ENCODE measurements at places on chromosomes 6 and 20.

- no peak for DNase-seq
Observed at GRCh38 chr6:30160785-30161531, at the start of gene TRIM10. TSS of gene TRIM10 (minus strand) at chr6:30161211. CDS start at chr6:30160858, 353 bp downstream.

DNA sequence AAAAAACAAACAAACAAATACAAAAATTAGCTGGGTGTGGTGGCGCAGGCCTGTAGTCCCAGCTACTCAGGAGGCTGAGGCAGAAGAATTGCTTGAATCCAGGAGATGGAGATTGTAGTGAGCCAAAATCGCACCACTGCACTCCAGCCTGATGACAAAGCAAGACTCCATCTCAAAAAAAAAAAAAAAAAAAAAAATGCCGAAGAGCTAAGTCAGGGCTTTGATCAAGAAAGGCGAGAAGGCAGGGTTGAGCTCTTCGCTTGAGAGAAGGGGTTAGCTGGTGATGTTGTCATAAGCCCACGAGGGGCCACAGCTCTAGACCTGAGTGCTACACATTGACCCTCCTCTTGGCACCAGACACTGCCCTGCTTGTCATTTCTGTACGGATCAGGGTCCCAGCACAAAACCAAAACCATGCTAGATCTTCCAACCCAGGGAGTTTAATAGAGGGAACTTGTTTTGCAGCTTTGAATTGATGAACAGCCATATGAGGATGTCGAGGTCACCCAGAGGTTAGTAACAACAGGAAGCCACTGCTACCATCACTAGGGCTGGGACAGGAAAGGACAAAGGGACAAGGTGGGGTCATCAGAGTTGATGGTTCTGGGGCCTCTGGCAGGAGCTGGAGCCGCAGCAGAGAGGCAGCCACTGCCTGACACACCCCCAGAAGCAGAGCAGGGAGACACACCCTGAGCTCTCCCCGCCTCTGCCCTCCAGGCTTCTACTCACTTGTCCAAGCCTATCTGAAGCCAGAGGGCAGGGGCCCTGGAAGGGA is 122.7 kb downstream of the SNX5 start:
- no peak for DNase-seq

GRCh38 chr6:28922004-28922820 is 1.6 kb downstream of the TRIM27 start:
- DNase-seq = peak; percentile 36

DNA sequence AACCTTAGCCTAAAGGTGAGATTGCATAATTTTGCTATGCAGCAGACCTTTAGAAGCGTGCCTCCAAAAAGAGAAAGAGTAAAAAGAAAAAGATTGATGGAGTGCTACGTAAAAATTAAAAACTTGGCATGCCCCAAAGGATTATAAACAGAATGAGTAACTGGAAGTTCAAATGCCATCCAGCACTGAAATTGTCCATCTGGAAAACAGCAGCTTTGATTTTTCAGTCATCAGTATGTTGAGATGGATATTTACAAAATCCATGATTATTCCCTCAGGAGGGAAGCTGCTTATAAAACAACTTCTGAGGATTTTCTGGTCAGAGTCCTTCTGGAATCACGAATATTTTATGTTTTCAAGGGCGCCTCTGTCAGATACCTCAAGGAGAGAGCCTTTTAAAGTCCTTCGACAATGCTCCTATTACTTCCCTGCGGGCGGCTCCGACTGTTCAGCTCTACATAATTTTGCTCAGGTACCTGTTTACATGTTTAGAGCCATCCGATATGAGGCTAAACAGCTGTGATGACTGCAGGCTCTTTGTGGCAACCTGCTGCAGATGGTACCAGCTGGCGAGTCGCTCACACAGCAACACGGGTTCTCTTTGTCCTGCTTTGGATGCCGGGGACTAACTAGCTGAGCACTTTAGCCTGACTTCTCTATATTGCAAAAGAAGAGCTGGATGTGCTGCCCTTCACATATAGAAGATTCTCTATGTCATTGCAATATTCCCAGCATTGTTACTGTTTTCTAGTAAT is 83.3 kb downstream of the RCAN2 start:
- DNase-seq = peak; percentile 92

DNA sequence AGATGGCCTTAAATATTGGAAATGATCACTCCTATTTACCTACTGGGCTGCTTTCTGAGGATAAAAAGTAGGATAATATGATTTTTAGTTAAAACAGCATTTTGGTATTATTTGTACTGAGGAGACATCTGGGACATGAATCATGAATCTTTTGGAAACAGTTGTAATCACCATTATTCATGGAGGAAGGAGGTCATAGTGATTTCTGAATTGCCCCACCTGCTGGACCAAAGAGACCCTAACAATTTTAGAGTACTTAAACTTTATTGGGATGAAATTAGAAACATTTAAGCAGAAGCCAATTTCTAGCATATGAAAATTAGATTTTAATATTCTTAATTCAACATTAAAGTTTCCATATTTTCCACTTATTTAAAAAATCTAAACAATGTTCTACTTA is 108.4 kb upstream of the SIM1 start:
- DNase-seq = peak; percentile 63

- DNase-seq = peak; percentile 60
Observed at GRCh38 chr6:84065693-84066290, 32.2 kb downstream of the MRAP2 start.

DNA sequence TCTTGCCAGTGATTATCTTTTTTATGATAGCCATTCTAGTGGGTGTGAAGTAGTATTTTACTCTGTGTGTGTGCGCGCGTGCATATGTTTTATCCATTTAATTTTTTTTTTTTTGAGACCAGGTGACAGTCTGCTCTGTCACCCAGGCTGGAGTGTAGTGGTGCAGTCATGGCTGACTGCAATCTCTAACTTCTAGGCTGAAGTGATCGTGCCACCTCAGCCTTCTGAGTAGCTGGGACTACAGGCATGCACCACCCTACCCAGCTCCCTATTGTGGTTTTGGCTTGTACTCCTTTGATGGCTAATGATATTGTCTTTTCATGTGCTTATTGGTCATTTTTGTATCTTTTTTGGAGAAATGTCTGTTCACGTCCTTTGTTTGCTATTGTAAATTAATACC is 33.3 kb downstream of the ITCH start:
- DNase-seq = no peak

- DNase-seq = peak; percentile 38
Observed at GRCh38 chr6:106727480-106728149, 98.2 kb downstream of the QRSL1 start.

- DNase-seq = peak; percentile 80
Observed at GRCh38 chr6:43900560-43900915, 130.5 kb downstream of the VEGFA start.

DNA sequence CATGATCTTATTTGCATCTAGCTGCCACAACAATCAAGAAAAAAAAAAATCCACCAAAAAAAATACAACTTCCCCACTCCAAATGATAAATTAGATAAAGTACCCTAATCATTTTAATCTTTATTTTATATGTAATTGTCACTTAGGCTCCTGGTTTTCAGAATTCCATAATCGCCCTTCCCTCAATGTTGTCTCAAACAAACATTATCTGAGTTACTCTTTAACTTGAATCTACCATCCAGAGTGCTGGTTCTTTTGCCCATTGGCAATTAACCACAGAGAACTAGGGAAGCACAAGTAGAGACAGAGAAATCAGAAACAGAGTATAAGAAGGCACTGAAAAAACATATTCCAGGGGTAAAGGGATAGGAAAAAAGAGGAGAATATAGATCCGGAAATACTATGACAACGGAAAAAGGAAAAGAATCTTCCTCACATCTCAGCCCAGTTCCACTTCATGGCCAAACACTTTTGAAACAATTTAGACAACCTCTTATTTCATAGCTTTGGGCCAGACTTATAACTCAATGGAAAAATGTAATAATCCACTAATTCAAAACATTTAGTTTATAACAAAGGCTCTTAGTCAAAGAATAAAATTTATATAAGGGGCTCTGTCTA is 861 bp upstream of the NHSL1 start:
- peak; percentile 27 for DNase-seq

DNA sequence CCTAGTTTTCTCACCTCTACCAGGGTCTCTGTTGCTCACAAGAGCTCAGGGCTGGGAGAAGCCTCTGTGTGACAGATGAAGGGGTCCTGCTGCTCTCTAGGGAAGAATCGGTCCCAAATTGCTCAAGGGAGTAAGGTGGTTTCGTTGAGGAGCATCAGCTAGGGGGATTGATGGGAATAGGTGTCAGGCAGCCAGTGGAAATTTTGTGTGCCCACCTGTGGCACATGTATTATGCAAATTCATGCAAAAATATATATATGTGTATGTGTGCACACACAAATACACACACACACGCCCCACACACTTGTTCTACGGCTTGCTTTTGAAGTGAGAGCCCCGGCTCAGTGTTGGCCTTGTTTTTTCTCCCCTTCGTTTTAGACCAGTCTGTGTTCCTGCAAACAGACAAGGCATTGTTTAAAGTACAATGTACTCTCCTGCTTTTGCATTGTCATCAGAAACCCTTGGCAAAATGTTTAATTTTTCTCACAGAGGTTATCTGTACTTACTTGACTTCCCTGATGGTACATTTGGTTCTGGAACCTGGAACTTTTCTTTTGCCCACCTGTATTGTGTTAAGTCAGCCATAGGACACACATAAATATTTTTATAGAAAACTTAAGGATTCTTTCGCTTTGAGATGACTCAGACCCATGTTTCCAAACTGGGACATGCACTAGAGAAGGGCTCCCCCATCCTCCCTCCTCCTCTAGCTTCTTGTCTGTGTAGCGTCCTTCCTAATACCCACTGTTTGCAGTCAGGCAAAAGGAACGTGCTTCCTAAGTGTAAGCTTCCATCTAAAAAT is 26.7 kb downstream of the FOXO3 start:
- no peak for DNase-seq

- no peak for DNase-seq
Observed at GRCh38 chr20:25024171-25024570, 31.6 kb upstream of the APMAP start.

- no peak for DNase-seq
Observed at GRCh38 chr6:149323925-149324324, 6.4 kb downstream of the TAB2 start.

- DNase-seq = no peak
Observed at GRCh38 chr6:154298297-154298696, 58.3 kb downstream of the IPCEF1 start.

DNA sequence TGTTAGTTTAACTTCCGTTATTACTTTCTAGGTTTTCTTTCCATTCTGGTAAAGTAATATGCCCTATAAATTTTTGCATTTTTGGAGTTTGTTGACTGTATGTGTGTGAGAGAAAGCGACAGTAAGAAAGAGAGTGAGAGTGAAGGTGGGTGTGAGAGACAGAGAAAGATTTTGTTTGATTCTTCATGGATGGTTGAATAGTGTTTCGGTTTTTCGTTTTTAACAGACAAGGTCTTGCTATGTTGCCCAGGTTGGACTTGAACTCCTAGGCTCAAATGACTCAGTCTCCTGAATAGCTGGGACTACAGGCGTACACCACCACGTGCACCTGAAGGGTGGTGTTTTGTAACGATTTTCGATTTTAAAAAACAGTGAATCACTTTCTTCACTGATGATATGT is 329.1 kb upstream of the RUNX2 start:
- no peak for DNase-seq

DNA sequence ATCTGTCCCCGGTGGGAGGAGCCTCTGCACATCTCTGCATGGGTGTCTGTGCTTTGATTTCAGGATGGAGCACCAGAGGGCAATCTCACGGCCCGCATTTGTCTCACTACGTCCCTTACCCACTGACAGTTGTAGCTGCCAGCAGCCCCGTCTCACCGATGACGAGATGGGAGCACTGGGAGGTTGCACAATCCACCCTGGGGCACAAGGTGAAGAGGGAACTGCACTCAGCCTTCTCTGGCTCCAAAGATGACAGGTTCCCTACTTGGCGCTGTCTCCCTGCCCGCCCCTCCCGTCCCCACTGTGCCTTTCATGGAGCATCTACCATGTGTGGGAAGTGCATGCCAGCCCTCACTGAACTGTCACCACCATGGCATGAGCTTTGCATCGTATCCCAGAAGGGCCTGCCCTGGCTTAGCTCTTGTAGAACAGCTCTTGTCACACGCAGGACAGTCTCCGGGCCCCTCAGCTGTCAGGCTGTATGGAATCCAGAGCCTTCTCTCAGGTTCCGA is 99.9 kb upstream of the PMEPA1 start:
- no peak for DNase-seq

DNA sequence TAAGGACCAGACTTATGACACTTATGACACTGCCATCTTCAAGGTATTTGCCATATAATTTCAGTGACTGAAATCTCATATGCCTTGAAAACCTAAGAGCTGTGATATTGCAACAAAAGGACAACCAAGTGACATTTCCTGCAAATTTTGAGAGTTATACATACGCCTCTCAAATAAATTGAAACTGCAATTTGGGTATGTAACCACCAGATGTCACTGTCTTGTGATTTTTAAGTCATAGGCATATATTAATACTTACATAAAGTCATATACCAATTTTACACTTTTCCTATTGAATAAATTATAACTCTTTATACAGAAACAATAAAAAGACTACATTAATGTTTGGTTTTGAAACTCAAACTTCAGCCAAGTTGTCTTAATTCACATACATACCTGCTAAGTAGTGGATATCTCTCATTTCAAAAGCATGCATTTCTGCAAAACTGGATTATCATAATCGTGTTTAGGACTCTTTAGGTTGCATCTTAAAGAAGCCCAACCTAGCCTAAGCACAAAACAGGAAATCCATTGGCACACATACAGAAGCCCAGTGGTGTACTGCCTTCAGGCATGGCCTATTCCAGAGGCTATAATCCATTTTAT is 180.2 kb downstream of the PACRG start:
- DNase-seq = peak; percentile 8

GRCh38 chr20:45823949-45824835 is 2.9 kb downstream of the TNNC2 start:
- DNase-seq = peak; percentile 18

DNA sequence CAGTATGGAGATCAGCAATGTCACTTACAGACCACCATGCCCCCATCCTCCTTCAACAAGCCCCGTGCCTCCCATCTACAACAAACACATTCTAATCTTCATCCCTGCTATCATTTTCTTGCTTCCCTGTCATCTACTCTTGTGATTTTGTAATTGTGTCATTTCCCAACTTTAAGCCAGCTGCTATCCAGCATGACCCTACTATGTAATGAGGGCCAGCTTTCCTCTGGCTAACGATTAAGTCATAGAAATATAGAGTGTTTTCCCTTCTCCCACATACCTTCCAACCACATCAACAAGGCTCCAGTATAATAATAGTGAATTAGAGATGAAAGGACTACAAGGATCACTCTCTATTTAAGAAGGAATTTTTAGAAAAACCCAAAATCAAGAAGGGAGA is 607.0 kb downstream of the TENT5A start:
- no peak for DNase-seq

DNA sequence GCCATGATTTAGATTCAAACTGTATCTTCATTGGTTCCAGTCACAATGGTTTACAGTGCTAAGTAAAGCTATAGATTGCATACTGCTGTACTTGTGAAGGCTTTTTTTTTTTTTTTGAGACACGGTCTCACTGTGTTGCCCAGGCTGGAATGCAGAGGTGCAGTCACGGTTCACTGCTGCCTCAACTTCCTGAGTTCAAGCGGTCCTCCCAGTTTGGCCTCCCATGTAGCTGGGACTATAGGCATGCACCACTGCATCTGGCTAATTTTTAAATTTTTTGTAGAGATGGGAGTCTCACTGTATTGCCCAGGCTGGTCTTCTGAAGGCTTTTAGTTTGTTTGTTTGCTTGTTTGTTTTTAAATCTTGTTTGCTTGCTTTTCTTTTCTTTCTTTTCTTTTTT is 24.9 kb downstream of the ITCH start:
- no peak for DNase-seq

All from NCI-H69 (cell line).